ENCODE measurements at places on chromosomes 11 and 22.
A peak's percentile ranks its signal among the peaks of the same experiment; 100 is the strongest.

DNA sequence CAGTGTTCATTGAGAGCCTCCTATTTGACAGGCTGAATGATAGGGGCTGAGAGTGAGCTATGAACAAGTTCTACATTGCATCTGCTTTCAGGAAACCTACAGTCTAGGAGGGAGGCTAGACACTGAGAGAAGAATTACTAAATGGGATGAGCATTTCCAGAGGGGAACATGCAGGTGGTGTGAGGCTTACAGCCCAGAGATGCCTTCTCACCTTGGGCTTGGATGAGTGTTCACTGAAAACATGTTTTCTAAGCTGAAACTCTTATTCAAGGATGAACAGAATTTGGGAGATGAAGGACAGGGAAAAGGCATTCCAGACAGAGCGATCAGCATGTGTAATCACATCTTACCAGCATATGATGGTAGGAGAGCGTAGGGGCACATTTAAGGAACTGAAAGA lies 177.5 kb upstream of the E2F8 start:
- DNase-seq = no peak

DNA sequence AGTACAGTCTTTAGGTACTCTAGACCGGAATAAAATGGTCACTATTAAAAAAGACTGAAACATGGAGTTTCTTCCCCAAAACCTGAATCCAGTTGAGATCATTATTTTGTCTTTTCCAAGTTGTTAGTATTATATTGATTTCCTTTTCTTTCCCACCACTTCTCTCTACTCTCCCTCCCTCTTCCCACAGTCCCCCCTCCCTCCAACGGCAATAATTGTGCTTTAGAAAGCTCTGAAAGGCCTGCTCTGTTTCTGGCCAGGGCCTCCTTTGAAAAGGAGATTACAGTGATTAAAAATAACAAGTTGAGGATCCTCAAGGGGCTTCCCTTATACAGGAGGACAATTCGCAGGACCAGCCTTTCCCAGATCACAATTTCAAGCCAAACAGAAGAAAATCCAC lies 3.5 kb downstream of the SPON1 start:
- DNase-seq = no peak

- no peak for DNase-seq
Observed at GRCh38 chr22:34534101-34534500, 531.9 kb upstream of the ISX start.

DNA sequence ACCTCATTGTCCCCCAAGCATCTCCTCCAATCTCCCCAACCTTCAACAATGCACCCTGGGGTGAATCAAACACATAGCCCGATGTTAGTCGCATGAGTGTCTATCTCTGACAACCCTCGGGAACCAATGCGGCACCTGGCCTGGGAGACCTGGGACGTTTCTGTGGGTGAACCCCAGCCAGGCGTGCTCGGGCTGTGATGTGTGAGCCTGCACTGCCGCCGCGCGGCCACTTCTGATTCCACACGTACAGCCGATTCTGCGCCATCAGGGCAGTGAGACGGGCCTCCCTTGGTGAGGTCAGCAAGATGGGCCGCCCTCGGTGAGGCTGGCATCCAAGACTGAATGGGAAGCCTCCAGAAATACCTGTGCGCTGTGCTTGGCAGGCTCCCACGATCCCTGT lies 5.2 kb upstream of the H19 start:
- no peak for DNase-seq

- DNase-seq = no peak
Observed at GRCh38 chr22:21834869-21835268, 32.6 kb downstream of the MAPK1 start.

DNA sequence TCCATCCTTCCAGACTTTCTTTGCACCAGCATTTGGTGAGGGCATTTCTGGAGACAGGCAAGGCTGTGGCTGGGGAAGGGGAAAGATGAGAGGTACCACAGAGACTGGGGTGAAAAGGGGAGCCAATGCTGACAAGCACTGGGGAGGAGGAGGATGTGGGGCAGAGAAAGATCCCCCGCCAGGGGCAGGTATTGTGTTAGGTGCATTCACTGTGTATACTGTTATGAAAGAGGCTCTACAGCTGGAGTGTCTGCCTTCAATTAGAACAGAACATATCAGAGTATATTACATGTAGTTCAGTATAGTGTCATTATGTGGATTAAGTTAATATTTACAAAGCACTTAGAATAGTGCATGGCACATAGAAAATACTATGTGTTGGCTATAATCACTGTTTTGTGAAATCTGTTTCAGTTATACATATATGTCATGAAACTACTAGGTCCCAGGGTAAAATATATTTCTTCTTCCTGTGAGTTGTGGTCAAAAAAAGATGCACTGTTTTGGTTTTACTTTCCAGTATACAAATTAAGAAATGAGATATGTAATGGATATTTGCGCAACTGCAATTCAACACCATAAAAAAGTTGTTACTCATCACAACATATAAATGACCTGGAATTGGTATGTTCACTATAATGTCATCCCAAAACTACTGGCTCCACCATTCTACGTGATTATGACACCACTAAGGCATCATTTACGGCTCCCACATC lies 8.4 kb downstream of the MSANTD2 start:
- DNase-seq = no peak

GRCh38 chr11:19951558-19952115 lies 208.6 kb downstream of the DBX1 start:
- no peak for DNase-seq

DNA sequence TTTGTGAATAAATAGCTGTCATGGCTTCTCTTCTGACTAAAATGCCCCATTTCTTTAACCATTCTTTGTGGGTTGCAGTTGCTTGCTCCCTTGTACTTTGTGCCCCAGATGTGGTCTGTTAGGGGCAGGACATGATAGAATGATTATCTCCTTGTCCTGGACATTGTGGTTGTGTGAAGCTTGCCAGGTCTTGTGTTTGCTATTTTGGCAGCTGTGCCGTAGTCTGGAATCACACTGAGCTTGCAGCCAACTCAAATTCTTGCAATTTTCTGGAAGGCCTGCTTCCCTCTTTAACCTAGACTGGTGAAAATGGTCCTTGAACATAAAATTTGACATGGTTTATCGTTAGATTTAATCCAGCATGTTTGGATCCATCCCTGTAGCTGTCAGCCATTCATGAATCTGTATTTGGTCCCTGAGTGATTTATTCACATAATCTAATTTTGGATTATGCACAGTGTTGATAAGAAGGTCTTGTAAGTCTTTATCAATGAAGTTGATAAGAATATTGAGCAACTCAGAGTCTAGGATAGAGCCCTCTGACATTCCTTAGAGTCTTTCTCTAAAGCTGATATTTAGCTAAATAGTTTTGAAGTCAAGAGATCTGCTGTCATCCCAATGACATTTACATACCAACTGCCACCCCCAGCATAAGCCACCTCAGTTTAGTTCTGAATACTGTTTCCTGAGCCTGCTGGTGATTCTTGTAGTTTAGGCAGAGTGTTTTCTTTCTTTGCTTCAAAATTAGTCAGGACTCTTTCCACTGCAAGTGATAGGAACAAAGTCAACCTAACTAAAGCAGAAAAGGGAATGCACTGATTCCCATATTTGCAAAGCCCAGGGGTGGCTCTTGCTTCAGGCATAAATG lies 9.8 kb downstream of the SPON1 start:
- DNase-seq = no peak

GRCh38 chr22:35425971-35426800 lies 26.2 kb downstream of the MCM5 start:
- no peak for DNase-seq

GRCh38 chr11:1269957-1270356 lies 39.5 kb downstream of the TOLLIP start:
- DNase-seq = no peak

DNA sequence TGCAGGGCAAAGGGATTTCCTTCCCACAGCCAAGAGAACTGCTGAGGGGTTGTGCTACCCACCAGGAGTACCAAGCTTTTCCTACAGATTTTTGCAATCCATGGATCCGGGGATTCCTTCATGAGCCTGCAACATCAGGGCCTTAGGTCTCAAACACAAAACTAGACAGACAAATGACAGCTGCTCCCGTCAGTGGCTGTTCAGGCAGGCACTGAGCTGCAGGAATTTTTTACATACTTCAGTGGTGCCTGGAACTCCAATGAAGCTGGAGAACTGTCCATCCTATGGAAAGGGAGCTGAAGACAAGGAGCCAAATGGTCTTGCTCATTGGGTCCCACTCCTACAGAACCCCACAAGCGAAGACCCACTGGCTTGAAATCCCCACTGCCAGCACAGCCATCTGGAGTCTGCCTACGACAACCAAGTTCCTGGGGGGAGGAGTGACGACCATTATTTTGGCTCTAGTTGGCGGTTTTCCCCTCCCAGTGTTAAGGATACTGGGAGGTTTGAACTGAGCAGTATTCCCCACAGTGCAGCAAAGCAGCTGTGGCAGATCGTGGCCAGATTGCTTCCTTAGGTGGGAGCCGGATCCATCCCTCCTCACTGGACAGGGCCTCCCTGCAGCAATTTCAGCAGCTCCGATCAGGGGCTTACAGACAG lies 157.7 kb upstream of the TMEM45B start:
- no peak for DNase-seq

GRCh38 chr22:38944653-38945052 lies 12.8 kb upstream of the APOBEC3A start:
- DNase-seq = no peak

GRCh38 chr11:102345904-102346303 lies 1.1 kb upstream of the BIRC2 start:
- DNase-seq = no peak

GRCh38 chr11:8961401-8961800 lies 2.8 kb downstream of the TMEM9B start:
- DNase-seq = no peak

DNA sequence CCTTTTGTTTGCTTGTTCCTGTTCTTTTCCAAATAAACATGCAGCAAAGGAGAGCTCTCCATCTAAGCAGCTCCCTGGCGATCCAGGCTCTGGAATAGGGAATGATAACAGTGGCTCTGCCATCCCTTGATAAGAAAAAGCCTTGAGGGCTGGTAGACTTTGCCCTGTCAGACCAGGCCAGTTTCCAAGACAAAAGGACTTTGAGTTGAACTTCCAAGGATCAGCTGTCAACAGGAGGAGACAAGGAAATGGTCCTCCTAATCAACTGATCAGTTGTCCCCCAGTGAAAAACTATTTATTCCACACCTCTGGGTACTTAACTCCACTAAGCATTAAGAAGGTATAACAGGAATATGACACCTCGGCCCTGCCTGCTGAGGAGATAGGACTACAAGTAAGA lies 127.8 kb downstream of the PARVA start:
- no peak for DNase-seq

GRCh38 chr11:65314501-65315203 lies at the start of gene CDC42EP2:
TSS of gene CDC42EP2 (plus strand) at chr11:65314866. CDS start at chr11:65320899, 6,033 bp downstream.
- peak; percentile 84 for DNase-seq

GRCh38 chr22:18071968-18072310 lies 5.9 kb upstream of the PEX26 start:
- no peak for DNase-seq

DNA sequence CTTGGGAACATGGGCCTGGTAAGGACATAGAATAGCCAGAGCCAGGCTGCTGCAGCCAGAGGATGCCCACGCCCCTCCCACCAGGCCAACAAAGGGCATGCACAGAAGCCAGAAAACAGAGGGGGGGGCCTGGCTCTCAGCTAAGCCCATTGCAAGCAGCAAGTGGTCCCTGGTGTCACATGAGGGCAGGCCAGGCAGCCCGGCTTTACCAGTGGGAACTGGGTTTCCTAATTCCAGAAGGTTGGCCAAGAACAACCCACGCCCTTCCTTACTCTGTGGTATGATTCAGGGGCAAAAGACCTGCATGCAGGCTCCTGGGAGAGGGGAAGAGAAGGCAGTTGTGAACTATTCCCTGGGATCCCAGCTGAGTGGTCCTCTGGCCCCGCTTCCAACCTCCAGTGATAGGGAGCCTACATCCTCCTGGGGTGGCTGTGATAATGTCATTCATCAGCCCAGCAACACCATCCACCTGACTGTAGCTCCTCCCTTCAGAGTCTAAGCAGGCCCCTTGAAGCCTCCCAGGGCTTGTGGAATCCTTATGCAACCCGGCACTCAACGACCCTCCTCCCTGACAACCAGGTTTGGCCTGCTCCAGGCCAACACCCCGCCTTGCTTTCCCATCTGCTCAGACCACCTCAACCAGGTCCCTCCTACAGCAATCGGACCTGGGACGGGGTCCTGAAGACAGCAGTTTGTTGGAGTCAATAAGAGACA lies 62.1 kb upstream of the LMO1 start:
- DNase-seq = no peak

DNA sequence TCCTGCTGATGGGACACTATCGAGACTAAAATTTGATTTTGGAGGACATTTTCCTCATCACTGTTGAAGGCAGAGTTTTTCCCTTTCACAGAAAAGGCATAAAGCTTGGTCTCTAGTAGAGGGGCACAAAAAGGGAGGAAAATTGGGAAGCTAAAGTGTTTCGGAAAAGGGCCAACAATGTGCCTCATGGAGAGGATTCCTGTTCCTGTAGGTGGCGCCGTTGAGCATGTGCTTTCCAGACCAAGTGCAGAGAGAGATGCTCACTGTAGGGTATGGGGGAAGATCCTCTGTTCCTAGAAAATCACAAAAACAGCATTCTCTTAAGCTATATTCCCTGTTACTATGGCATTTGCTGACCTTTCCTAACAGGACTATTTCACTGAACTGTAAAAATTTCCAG lies 18.4 kb upstream of the OR4C5 start:
- no peak for DNase-seq

- DNase-seq = no peak
Observed at GRCh38 chr11:76626266-76626665, 44.3 kb downstream of the LRRC32 start.

- no peak for DNase-seq
Observed at GRCh38 chr11:15649371-15650104, 534.8 kb downstream of the INSC start.

DNA sequence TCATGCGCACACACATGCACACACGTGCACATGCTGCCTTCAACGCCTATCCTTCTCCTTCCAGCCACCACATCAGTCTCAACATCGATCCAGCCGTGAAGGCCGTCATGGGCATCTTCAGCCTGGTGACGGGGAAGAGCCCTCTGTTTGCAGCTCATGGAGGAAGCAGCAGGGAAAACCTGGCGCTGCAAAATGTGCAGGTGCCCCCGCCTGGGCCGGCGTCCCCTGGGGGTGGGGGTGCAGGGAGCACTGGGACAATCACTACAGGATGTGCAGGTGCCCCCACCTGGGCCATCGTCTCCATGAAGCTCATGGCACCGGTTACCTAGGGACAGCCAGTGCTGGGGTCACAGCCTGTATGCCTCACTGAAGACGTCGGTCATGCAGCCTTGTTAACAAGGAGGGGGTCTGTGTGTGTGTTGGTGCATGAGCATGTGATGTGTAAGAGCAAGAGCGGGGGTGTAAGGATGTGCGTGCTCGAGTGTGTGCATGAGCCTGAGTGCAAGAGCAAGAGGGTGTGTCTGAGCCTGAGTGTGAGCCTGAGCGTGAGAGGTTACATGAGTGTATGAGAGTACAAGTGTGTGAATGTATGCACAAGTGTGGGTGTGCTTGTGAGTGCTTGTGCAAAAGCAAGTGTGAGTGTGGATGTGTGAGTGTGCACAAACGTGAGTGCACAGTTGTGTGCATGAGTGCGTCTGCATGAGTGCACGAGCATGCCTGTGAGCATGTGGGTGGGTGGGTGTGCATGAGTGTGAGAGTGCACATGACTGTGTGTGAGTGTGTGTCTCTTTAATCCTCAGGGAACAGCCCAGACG lies 31.5 kb downstream of the NADSYN1 start:
- no peak for DNase-seq

Data from renal cortex interstitium (tissue), 15 donors.